ENCODE measurements at places on chromosomes 12 and 14. TPM values are rescaled to one million over a fixed set of nuclear protein-coding genes. Genes with fewer than 3 reads are reported as not detected.
A peak's percentile ranks its signal among the peaks of the same experiment; 100 is the strongest.

Gene TBX5
- total RNA-seq: not detected

Gene COL2A1
- 1.2 TPM for total RNA-seq

Gene KCNK10
- total RNA-seq: 2.4 TPM

Gene SPTB
- 0.42 TPM for total RNA-seq

Gene RTL1
- total RNA-seq: not detected

Gene C1QL4
- not detected for total RNA-seq

Gene BCL11B
- 5.1 TPM for total RNA-seq

DNA sequence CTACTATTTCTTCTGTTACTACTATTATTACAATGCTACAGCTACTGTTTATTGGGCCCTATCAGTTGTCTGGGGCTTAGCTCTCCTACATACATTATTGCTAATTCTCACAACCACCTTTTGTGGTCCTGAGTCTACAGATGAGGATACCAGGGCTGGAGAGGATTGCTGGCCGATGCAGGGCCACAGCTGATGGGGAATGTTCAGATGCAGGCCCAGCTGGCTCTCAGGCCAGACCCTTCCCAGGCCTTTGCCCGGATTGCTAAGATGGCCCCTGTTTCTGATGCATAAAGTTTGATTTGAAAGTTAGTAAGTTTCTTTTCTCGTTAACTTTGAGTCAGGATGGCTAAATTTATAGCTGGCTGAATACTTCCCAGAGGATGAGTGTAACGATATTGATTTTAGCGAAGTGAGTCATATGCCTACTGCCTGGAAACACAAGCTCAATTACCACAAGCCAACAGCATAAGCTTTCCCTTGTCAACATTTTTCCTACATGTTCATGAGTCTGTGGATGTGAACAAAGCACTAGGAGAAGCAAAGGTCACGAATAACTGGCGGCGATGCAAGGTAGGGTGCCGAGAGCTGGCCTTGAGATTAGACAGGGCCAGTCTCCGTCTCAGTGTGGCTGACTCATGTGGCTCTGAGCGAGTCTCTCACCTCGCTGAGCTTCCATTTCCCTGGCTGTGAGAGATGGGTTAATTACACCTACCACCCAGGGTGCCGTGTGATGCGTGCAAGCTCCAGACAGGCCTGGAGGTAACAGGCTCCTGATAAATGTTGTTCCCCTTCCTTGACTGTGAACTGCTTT lies 111.0 kb downstream of the BEGAIN start:
- DNase-seq: peak; percentile 41

DNA sequence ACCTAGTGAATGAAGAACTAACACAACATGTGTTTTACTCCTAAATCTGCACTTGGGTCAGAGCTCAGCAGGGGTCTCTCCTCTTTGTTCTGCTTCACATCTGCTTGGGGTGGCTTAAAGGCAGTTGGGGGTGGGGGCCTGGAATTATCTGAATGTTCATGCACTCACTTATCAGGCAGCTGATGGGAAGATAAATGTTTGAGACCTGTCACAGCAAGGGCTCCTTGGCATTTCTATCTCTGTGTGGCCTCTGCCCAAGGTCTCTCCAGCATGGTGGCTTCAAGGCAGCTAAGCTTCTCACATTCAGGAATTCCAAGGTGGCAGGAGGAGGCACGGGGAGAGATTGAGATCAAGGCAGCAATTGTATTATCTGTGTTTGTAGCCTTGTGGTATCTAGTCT lies 6.4 kb upstream of the HMGA2 start:
- no peak for DNase-seq

- peak; percentile 89 for DNase-seq
These were observed 24.5 kb upstream of the PPP1R13B start for GRCh38 chr14:103871596-103872480.

- DNase-seq: no peak
These were observed 1.7 kb upstream of the SLC25A29 start for GRCh38 chr14:100307766-100308426.

- DNase-seq: no peak
These were observed 558.2 kb upstream of the MIS18BP1 start for GRCh38 chr14:45811155-45811554.

- DNase-seq: no peak
These were observed 44.9 kb downstream of the SYNE2 start for GRCh38 chr14:63897721-63898163.

DNA sequence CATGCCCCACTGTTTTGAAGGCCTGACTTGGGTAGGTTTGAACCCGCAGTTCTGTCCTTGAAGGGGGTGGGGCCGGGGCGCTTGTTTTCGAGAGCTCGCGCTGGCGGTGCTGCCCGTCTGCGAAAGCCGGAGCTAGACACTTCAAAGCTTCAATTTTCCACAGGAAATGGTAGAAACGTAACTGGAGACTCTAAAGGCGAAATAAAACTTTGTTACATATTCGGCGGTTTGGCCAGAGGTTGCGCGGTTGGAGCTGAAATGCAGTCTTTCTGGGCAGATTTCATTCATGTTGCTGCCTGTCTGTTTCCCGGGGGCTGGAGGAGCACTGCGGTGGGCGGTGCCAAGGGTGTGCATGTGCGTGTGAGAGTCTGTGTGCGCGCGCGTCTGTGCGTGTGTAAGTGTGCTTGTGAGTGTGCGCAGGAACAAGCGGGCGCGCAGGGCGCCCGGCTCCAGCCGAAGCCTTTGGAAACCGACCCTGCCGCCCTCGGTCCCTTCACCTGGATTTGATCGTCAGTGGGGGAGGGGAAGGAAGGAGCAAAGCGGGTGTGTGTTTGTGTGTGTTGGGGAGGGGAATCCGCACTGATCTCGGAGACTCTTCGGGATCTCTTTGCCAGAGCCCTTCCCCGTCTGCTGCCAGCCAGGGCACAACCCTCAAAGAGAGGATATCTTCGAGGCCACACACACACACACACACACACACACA lies 227.7 kb upstream of the CRY1 start:
- peak; percentile 38 for DNase-seq

DNA sequence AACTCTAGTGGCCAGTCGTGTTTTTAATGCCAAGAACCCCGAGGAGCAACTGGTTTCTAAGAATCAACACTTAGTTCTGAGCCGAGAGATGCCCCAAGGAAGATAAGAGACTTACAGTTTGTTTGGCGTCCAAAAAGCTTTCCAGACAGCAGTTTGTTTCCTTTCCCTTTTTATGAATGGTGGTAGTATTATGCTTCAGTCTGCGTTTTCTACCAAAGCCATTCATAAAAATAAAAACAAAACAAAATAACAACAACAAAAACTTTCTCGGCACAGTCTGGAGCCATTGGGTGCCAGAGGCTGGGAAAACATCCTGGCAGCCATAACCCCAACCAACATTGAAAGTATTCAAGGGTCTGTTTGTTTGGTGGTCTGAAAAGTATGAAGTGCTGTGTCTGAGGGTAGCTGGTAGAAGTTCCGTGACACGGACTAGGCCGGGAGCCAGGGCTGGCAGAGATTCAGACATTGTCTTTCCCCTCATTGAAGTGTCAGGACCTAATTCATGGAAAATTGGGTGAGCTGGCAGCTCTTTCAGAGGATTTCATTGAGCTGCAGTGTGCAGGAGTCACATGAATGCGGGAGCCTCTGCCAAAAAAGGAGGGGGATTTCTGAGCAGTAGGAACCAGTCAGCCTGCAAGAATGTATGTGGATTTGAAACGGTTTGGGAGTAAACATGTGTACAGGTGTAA lies 124.2 kb downstream of the HMGA2 start:
- no peak for DNase-seq

DNA sequence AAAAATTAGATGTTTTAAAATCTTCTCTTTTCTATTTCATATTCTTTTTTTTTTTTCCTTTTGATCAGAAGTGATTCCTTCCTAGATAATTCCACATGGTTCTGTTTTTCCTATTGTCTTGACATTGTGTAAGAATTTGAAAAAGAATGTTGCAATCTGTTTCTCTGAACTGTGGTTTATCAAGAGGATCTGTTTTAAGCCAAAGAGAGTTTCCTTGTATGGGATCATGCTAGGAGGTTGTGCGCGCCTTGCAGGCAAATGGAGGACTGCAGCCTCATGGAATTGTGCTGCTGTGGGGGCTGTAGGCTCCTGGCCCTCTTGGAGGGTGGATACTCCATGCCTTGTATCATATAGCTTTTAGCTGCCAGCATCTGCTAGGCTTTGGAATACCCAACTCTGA lies 43.3 kb upstream of the MBIP start:
- DNase-seq: no peak

DNA sequence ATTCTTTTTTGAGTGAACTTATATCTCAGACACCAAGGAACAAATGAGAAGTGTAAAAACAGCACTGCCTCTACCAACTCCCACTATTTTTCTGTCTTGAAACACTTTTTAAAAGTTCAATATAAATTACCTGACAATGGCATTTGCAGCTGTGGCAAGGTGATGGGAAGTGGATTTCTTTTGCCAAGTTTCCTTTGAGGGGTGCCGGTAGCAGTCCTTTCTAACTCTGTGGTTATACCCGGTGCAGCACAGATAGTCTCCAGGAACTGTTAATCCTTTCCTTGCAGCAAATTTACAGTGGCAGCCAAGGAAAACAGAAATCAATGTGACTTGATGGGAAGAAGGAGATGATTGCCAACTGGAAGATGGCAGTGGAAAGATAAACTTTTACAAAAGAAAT lies 243.7 kb downstream of the BCAT1 start:
- DNase-seq: no peak

GRCh38 chr14:81555051-81555450 lies 21.4 kb upstream of the SEL1L start:
- no peak for DNase-seq

GRCh38 chr12:108180255-108181094 lies 51.4 kb downstream of the WSCD2 start:
- DNase-seq: no peak

DNA sequence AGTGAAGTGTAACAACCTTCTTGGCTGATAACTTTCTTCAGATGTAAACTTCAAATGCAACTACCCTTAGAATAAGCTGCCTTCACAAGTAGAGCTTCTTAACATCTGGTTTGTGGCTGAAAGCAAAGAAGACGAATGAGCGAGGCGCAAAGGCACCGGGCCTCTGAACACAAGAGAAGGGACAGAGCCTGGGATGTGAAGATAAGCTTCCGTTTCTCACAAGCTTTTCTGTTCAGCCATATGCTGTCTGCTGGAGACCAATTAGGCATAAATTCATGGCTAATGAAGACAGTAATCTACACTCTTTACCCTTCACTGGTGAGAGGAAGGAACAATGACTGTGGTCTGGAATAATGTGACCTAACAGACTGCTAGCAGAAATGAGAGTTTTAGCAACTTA lies 195.2 kb downstream of the ATXN7L3B start:
- no peak for DNase-seq

DNA sequence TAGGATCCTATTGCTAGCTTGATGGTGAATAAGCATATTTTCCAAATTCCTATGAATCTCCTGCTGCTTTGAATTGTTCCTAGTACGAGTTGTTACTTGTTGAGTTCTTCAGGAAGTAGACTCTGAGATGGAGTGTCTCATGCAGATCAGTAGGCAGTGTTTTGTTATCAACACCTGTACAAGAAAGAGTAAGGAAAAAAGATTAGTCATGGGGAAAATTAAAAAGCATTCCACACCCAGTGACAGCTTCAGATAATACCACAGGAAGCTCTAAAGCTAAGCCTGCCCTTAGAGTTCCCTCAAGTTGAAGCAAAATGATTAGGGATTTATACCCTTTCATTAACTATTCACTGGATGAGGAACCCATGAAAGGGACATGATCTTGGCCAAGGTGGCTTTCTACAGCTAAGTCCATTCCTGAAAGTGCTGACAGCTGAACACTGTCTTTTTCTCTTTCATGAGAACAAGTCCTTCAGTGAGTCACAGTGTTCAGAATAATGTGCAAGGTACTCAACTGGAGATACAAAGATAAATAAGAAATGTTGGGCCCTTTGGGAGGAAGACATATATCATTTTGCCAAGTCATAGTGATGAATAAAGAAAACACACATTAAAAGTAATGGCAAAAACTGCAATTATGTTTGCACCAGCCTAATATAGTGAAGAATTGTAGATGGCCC lies 49.1 kb downstream of the CCER1 start:
- DNase-seq: no peak

DNA sequence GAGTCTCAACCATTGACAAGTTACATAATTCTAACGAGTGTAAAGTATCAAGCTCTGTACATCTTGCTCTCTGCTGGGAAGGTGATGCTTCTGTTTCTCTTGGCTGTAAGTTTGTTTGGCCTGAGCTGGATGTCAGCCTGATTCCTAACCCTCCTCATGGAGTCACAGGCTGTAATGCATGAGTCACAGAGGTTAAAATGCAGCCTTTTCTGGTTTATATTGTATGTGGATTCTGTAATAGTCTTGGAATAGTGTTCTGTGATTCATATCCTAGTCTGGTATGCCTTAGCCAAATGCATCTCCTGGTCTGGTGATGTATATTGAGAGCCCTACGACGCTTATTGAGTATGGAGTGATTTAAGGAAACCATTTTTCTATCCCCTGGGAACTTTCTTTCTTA lies 104.5 kb upstream of the FRMD6 start:
- DNase-seq: no peak

DNA sequence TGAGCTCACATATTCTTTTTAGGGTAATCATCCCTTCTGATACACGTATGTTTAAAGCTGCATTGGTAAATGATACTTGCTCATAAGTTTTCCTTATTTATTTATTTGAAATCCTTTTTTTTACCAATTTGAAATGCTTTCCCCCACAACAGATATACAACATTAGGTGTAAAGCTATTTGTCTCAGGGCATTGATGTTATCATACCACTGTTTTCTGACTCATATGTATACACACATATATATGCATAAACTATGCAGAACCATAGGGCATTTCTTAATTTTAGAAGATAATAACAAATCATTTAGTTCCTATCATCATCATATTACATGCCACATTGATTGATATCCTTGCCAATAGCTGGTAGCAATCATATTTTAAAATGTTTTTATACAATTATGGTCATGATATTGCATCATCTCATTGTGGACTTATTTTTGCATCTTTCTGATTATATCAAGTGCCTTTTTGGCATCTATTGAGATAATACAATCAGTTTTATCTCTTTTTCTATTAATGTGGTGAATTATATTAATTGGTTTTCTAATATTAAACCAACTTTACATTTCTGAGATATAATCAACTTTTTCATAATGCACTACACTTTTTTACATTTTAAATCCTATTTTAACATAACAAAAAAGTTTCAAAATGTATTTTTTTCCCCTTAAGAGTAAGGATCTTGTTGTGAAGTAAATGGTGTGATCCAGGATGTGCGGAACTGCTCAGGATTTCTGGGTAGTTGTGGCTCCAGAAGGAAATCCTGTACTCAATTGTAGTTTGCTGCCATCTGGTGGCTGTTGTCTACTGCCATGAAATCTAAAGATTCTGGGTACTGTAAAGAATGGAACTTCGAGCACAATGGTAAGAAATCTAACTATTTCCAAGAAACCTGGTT lies 16.7 kb downstream of the OR9K2 start:
- DNase-seq: no peak

- DNase-seq: no peak
These were observed 120.3 kb downstream of the ZNF664 start for GRCh38 chr12:124093297-124093696.

GRCh38 chr12:119885549-119885948 lies 8.4 kb upstream of the CIT start:
- no peak for DNase-seq

GRCh38 chr12:117686911-117687377 lies 281.8 kb downstream of the KSR2 start:
- DNase-seq: no peak

GRCh38 chr14:86654558-86655184 lies 1124.7 kb downstream of the FLRT2 start:
- DNase-seq: peak; percentile 71

- no peak for DNase-seq
These were observed 34.3 kb upstream of the TTC7B start for GRCh38 chr14:90850487-90850886.
